ENCODE measurements at places on chromosomes 5 and 9. TPM values are rescaled to one million over a fixed set of nuclear protein-coding genes. Genes with fewer than 3 reads are reported as not detected.

Gene PHF24
- total RNA-seq = not detected

Gene DNM1
- 148 TPM for total RNA-seq

Gene TLR4
- total RNA-seq = 0.28 TPM

Gene MAP1B
- total RNA-seq = 163 TPM

Gene PCDHGA12
- not detected for total RNA-seq

Gene GZMA
- not detected for total RNA-seq

Gene ANKRD34B
- 0.15 TPM for total RNA-seq

DNA sequence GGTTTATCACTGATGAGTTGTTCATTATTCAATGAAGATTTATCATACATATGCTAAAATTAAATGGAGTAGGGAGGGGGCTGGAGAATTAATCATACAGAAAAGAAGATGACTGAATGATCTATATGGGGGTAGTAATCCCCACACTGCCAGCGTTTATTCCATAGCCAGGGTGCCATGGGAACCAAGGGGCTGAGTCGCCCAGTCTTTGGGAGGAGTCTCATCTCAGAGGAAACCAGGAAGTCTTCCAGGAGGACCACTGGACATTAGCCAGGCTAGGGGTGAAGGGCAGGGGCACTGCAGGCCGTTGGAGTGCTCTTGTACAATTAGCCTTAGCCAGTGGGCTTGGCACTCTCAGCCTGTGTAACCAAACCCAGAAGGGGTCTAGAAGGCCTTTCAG is 226.5 kb downstream of the ARL15 start:
- DNase-seq = no peak

Gene GCNT4
- 1.4 TPM for total RNA-seq

- no peak for DNase-seq
Observed at GRCh38 chr9:87500491-87501270, 3.0 kb downstream of the DAPK1 start.

Gene FGF10
- not detected for total RNA-seq

DNA sequence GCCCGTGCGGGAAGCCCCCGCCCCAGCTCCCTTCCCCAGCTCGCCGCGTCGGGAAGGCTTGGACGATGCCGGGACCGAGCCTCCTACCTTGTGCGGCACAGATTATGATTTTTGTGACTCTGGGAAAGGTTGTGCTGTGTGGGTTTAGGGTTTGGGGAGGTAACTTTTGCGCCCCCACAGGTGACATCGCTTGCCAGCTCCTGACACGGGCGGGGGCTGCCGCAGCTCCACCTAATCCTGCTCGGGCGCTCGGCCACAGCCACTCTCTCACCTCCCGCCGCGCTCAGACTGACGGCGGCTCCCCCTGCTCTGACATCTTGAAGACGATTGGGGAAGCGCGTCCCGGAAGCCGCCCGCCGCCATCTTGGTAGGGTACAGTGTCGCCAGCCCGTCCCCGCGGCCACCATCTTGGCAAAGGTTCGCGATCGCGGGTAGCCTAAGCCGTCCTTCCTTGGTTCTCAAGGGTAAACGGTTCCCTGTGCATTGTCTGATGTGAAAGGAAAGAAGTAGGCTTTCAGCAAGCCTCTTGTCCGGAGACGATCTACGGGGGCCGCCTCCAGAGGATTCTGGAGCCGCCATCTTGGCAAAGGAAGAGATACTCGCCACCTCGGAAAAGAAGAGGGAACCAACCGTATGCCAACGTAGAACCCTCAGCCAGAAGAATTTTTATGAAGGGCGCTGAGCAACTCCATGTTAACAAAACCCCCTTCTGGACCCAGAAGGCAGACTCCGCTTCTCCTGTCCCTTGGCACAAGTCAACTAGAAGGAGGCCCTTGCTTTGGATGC is 1.8 kb upstream of the NR3C1 start:
- DNase-seq = peak; percentile 79

Gene CCNG1
- 170 TPM for total RNA-seq

- no peak for DNase-seq
Observed at GRCh38 chr9:114238891-114239875, 83.7 kb upstream of the ORM1 start.

- no peak for DNase-seq
Observed at GRCh38 chr9:112081918-112082729, 93.0 kb downstream of the SUSD1 start.

DNA sequence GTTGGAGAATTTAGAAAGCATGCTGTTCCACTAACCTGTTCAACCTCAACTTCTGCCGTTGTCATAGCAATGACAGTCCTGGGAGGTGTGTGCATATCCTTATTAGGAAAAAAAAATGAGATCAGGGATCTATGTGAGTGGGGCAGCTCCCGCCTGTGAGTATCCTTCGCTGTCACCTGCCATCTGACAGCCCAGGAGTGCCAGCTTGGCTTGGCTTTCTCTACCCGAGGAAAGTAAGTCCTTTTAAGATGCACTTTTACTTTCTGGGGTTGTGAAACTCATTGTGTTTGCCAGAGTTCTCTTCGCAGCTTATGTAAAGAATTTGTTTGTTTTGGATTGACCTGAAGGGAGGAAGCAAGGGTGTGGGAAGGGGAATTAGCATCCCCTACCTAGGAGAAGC is 21.8 kb downstream of the PCDHAC2 start:
- DNase-seq = peak; percentile 68

Gene SOHLH1
- not detected for total RNA-seq

DNA sequence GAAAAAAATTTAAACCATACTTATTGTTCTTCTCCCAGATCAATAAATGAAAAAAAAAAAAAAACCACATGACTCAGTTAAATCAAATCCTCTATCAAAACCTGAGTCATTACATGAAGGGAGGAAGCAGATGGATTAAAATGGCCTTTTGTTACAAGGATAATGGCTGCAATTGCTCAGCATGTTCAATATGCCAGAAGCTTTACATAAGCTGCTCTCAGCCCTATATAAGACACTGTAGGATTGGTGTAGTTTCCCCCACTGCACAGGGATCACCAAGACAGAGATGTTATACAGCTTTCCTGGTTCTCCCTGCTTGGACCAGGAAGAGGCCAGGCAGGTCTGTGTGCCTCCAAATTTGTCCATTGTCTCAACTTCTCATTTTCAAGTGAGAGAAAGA is 101.6 kb upstream of the MAP1B start:
- no peak for DNase-seq

DNA sequence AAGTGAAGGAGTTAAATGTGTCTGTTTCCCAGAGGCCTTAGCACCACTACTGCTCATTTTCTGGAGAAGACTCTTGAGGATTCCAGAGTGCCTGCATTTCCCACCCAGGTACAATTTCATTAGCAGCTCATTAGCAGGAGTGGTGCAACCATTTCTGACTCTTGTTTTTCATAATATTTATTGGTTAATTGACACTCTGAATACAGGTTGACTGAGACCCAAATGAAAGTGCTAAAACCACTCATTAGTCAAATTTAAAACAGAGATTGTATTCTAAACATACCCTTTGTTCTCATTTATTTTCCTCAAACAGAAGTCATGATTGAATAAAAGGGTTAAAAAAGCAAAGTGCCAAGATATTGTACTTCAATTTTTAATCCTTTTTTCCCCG is 134.5 kb downstream of the SIL1 start:
- no peak for DNase-seq

DNA sequence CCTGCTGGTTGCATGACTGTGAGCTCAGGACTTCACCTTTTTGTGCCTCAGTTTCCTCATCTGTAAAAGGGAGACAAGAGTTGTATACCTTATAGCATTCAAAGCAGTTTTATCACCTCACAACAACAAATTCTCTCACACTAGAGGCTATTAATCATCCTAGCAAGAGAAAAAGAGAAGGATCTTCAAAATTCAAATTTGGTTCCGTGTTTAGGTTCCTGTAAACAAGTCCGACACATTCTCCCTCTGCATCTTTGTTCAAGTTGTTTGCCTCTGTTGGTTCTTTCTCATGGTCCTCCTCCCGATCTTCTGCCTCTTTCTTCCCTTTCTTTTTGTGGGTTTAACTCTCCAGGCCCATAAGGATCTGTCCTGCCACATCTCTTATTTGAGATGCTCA is 218.0 kb downstream of the PIK3R1 start:
- DNase-seq = no peak

DNA sequence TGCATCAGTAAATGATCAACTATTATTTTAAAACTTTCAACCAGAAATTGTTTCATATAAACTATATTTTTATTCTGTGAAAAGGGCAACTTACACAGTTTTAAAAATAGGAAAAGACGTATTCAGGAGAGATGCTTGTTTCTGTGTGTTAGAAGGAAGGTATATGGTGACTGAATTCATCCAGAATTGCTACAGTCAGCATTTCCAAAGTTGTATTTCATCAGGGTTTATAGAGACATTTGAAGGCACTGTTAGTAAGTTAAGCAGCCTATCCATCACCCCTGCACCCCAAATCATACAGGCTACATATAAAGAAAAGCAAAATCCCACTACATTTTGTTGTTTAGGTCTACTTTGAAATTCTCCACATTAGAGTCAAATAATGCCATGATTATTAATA is 716.0 kb downstream of the KCTD16 start:
- DNase-seq = no peak

DNA sequence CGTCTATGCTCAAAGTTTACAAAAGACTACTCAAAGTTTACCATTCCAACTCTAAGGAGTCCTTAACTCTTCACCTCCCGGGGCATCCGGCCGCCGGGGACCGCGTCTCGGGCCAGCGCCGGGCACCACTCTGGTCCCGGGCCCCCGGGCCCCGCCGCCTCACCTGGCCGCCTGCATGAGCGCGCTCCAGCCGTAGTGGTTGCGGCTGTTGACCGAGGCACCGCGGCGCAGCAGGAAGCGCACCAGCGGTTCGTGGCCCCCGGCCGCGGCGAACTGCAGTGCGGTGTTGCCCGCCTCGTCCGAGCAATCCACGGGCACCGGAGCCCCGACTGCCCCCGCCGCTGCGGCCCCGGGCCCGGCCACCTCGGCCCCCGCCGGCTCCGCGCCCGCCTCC is 388 bp downstream of the ANKS6 start:
- DNase-seq = no peak

- DNase-seq = no peak
Observed at GRCh38 chr5:6785861-6786180, 72.6 kb downstream of the TENT4A start.

- no peak for DNase-seq
Observed at GRCh38 chr9:135198144-135198543, 110.7 kb downstream of the OLFM1 start.

Gene PTBP3
- total RNA-seq = 141 TPM

GRCh38 chr5:50445296-50445949 is 4.3 kb upstream of the EMB start:
- no peak for DNase-seq

DNA sequence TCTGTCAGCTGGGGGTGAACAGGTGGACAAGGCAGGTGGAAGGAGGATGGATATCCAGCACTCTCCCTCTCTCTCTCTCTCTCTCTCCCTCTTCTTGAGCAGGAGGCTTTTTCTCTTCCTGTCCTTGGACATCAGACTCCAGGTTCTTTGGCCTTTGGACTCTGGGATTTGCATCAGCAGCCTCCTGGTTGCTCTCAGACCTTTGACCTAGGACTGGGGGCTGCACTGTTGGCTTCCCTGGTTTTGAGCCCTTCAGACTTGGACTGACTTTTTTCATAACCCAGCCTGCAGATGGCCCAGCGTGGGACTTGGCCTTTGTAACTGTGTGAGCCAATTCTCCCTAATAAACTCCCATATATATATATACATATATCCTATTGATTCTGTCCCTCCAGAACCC is 35.0 kb upstream of the SEMA4D start:
- DNase-seq = no peak

DNA sequence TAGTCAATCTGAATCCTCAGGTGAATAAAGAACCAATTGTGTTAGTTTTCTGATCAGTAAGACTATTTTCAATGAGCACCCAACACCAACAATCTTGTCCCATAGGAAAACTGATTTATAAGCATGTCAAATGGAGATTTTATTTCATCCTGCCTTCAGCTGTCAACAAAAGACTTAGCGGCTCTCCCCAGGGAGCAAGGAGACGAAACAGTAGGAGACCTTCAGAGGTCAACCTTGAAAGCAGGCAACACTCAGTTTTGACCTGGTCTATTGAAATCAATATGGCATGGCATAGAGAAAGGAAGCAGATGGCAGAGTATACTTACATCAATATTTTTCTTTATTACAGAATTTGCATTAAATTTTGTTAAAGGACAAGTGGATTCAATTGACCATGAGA is 34.1 kb downstream of the ZNF622 start:
- DNase-seq = no peak

Gene ANKRD18A
- total RNA-seq = 4.9 TPM

GRCh38 chr5:101390151-101390908 is 487.2 kb upstream of the ST8SIA4 start:
- peak; percentile 3 for DNase-seq

DNA sequence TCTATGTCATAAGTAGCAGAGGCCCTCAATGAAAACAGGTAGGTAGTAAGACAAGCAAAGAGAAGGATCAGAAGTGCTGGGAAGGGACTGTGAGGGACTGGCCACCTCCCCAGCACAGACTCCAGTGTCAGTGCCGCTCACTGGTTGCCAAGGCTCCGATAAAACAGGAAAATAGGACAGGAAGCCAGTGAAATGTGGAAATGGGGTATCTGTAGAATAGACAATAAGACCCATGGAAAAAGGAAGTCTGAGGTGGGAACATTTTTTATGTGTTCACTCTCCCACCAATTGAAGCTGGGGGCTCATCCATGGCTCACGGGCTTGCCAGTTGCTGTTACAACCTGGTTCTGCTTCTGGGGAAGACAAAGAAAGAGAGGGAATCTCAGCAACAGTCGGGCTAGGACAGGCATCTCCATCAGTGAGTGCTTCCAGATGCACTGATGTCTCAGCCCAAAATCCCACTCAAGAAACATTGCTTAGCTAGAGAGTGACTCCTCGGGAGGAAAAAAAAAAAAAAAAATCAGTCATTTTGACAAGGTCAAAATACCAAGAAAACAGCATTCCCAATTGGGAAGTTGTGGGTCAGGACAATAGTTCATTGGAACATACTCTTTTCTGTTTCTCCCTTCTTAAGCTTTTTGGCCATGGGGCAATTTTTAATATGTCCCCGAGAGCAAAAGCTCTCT is 27.6 kb upstream of the NFIB start:
- no peak for DNase-seq

Data from PC-9 (cell line).